ENCODE measurements at places on chromosomes 12 and 14.

- no peak for DNase-seq
Observed at GRCh38 chr12:33813536-33813935, 208.8 kb upstream of the ALG10 start.

DNA sequence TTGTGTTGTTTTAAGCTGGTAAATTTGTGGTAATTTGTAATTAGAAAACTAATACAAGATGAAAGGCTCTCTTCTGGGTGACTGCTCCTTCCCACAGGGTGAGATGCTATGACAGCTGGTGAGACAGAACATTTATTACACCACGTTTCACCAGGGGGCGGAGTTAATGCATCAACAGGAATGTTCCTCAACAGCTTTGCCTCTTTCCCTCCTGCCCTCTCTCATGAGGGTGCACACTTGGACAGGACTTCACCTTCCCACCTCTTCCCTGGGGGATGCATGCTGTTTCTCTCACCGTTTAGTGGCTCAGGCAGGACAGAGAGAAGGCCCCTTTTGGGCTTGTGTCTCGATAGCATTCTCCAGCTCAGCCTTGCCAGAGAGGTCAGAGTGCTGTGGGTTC, 13.4 kb upstream of the PPP1R1A start:
- DNase-seq: peak; percentile 39

DNA sequence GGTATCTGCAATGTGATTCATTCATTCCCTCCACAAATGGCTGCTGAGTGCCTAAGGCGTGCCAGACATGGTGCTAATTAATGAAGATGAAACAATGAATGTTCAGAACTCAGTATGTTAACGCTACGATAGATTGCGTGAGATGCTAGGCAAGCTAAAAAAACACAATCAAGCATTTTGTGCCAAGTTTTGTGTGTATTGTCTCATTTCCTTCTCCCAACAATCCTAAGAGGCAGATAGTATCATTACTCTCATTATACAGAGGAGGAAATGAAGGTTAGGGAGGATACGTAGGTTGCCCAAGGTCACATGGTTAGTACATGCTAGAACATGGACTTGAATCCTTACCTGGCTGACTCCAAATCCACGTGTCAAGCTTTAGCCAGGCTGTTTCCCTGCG, 264.4 kb downstream of the EFCAB11 start:
- no peak for DNase-seq

- DNase-seq: no peak
Observed at GRCh38 chr12:55063291-55063690, 43.5 kb downstream of the NEUROD4 start.

GRCh38 chr12:114744691-114745090, 60.7 kb upstream of the TBX3 start:
- no peak for DNase-seq

DNA sequence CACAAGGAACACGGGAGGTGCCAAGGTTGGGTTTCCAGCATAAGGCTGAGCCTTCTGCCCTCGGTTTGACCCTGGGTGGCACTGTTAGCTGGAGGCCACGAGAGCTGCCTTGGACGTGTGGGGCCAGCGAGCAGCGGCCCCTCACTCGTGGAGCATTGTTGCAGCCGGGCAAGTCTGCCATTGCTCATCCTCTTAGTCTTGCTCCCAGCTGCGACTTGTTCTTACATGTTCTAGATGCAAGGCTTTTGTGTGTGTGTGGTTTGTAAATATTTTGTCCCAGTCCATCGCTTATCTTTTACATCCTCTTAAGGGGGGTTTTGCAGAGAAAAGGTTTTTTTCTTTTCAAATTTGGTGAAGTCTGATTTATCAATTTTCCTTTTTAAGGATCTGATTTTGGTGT, 21.1 kb upstream of the C1S start:
- DNase-seq: no peak
